ENCODE measurements at places on chromosomes 12 and 14.

GRCh38 chr12:107914460-107914977 is 140.0 kb downstream of the ASCL4 start:
- no peak for DNase-seq

DNA sequence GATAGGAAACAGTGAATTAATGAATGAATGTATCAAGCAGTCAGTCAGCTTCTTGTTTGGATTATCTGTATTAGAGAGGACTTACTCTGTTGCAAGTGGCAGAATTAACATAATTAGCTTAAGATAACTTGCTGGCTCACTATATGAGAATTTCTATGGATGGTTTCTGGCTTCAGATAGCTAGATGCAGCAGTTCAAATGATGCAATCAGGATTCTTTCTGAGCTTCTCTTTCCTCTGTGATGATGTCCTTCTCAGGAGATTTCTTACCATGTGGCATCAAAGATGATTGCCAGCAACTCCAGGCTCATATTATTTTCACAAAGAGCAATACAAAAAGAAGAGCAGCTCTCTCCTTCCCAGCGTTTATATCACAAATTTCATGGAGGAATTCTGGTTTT is 30.7 kb downstream of the FRMD6 start:
- DNase-seq, result no peak

GRCh38 chr12:42691991-42692557 is 102.5 kb upstream of the PRICKLE1 start:
- no peak for DNase-seq

GRCh38 chr12:47079981-47080724 is 394 bp upstream of the AMIGO2 start:
- DNase-seq, result no peak

- DNase-seq, result no peak
Observed at GRCh38 chr12:95718772-95719171, 71.8 kb downstream of the NTN4 start.

DNA sequence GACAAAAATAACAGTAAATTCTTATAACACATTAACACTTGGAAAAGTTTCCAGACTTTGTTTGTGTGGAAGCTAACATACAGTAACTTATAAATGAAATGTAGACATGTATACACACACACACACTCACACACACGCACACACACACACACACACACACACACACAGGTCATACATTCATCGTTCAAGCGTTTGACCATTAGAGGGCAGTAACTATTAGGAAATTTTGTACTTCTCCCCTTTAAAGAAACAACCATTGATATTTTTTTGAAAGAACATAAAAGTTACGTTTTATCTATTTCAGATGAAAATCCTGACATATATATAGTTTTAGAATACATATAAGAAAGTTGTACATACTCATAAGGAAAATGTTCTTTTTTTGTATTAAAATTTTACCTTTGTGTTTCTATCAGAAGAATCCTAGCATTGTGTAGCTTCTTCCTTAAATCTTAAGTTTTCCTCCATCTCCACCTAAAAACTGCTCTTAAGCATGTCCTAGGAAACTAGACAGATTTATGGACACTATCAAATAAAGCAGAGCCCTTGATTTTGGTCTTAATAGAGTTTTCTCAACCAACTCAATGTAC is 29.0 kb downstream of the PTPRQ start:
- DNase-seq, result peak; percentile 9

- DNase-seq, result no peak
Observed at GRCh38 chr14:88848571-88848970, 24.1 kb downstream of the TTC8 start.

DNA sequence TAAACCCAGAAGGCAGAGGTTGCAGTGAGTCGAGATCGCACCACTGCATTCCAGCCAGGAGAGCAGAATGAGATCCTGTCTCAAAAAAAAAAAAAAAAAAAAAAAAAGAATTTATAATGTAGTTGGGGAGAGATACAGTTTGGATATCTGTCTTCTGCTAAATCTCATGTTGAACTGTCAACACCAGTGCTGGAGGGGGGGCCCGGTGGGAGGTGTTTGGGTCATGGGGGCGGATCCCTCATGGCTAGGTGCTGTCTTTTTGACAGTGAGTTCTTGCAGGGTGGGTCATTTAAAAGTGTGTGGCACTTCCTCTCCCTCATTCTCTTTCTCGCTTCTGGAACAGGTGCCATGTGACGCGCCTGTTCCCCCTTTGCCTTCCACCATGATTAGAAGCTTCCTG is 32.8 kb downstream of the CLIP1 start:
- DNase-seq, result no peak

DNA sequence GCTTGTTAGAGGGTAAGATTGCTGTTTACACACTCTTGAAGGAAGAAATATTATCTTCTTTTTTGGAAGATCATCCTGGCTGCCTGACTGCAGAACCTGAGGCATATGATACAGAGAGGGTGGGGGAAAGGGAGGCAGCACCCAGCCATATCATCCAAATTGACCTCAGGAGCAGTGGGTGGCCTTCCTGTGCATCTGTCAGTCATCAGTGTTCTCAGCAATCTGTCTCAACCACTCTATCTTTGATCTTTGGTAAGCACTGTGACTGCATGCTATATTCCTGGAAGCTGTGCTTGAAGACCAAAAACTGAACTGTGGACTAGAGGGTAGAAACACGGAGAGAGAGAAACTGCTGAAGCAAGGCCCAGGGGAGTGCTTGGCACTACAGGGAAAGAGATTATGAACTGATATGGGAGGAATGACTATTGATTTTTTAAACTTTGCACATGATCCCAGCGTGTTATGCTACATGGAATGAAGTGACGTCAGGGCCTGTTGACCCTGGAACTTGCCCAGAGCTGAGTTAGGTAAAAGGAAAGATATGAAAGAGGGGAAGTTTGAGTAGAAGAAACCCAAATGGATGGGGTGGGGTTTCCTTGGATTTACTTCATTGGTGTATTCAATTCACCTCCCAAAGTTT is 171.5 kb downstream of the ASCL1 start:
- DNase-seq, result no peak

DNA sequence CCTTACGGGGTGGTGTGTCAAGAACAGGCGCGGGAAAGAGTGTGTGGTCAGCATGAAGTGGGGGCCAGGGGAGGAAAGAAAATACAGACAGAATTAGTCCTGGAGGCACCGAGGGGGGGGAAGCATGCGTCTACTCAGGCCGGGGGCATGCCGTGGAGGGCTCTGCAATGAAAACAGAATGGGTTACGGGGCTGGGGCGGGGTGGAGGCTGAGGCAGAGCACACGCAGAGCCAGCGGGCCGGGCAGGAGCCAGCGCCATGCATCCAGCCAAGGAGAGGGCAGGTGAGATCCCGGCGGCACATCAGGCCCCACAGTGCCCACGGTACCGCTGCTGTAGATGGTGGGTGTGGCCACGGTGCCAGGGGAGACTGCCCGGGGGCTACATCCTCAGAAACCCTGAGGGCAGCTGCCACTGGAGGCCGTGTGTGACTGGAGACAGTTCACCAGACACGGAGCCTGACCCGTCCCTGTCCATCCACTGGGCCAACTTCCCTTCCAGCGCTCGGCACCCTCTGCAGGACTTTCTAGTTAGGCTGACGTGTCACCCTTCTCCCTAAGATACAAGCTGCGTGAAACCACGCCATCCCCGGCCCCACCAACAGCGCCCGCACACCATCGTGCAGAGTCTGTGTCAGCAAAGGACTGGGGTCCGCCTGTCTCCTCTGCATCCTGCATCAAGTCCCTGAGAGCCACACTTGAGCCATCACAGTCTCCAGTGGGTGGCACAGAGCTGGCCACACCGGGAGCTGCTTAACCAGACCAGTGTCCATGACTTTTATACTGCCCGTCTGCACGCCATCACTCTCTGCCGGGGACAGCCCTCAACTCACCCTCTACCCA is 87.4 kb downstream of the PIWIL1 start:
- no peak for DNase-seq

DNA sequence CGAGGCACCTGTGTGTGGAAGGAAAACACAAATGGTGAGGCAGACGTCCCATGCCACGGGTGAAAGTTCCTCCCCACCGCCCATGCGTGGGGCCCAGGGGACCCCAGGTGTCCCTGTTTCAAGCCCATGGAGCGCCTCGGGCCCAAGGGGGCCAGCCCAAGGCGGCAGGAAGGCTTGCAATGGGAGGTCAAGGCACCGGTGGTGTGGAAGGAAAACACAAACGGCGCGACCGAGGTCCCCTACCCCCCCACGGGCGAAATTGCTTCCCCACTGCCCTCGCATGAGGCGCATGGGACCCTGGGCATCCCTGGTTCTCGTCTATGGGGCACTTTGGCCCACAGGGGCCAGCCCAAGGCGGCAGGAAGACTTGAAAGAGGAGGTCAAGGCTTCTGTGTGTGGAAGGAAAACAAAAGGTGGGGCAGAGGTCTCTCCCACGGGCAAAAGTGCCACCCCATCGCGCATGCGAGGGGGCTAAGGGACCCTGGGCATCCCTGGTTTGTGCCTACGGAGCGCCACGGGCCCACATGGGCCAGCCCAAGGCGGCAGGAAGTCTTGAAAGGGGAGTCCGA is 379.4 kb downstream of the ALG10 start:
- DNase-seq, result no peak

DNA sequence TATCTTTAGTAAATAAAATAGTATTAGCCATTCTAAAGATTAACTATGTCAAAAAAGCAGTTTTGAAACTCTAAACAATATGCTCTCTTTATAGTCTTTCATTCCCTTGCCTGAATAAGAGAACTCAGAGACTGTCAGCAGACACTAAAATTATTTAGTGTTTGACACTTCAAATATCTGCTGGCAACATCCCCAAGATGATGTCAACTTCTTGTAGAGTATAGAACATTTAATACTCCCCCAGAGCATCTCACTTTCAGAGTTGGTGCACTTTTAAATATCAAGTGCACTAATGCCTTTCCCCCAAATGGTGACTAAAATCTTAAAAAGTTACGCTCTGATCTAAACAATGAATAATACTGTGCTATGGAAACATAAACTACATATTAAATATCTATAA is 374.9 kb downstream of the SLC6A15 start:
- no peak for DNase-seq

GRCh38 chr12:102372087-102372486 is 108.3 kb downstream of the IGF1 start:
- no peak for DNase-seq

DNA sequence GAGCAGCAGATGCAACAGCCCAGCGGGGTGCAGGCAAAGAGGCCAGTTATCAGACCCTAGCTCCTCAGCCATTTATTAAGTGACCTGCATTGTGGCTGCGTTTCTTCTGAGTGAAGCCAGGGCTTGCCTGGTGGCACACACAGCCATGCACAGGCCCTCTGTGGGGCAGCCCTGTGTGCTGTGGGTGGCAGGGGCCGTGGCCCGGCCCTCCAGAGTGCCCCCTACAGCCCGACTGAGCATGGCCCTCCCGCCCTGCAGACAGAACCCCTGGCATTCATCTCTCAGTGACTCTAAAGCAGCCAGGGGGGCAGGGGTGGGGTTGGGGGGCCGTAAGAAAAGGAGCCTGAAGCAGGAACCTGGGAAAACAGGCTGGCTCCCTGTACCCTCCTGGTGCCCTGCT is 226.0 kb upstream of the PWP1 start:
- no peak for DNase-seq

DNA sequence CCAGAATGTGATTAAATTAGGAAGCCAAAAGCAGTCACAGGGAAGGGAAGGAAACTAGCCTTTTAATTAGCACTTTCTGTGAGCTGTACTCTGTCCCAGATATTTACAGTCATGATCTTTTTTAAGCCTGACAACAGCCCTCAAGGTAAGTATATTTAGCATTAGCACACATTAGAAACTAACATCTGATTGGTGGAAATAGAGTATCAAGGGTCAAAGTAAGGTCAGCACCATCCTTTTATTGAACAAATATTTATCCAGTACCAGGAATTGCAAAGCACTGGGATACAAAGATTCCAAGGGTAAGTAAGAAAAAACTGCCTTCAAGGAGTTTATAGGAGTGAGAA is 28.2 kb downstream of the RPGRIP1 start:
- no peak for DNase-seq

DNA sequence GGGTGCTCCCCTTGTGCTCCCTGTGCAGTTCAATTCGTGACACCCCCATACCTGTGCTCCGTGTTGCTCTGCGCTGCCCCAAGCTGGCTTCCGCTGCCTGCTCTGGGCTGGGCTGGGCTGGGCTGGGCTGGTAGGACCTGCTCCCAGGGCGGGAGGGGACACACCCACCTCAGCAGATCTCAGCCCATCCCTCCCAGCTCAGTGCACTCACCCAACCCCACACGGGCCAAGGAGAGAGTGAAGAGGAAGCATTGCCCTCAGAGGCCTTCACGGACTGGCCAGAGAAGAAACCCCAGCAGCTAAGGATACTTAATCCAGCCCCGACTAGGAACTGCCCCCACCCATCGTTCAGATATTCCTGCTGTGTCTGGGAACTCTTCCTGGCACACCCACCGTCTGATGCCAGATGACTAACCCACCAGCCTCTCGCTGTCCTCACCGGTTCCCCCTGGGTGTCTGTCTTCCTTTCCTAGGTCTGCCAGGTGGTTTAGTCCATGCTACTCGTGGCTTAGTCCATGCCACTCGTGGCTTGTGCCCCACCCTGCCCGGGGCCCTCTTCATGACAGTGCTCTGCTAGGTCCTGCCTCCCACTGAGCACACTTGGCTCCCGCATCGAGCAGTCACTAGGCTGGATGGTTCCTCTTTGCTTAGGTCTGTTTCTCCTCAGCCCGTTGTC is at the start of gene LPAR5:
TSS of gene LPAR5 (minus strand) at position 104 of the 676 bp plus-strand sequence. CDS start 14,711 bp downstream, outside the sequence.
- no peak for DNase-seq

GRCh38 chr12:83664650-83665049 is 977.9 kb downstream of the TMTC2 start:
- peak; percentile 48 for DNase-seq

GRCh38 chr14:51305751-51306150 is 65.7 kb downstream of the TMX1 start:
- DNase-seq, result no peak

GRCh38 chr14:91257328-91258010 is 13.0 kb upstream of the GPR68 start:
- DNase-seq, result no peak

DNA sequence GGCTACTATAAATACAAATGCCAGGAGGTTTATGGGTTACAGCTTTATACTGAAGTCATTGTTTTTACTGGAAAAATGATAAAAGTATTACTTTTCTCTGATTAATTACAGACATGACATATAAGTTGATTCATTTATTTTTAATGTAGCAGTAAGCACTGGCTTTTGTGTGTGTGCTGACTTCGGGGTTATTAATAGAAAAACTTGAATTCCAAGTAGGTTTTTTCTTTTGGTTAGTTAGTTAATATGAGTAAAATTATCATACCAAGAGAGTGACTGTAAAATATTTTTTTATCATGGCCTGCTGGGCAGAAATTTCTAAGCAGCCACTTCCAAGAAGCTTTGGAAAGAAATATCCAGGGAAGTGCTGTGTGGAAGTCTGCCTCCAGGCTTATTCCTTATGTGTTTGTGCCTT is 56.4 kb downstream of the IFT81 start:
- DNase-seq, result no peak

DNA sequence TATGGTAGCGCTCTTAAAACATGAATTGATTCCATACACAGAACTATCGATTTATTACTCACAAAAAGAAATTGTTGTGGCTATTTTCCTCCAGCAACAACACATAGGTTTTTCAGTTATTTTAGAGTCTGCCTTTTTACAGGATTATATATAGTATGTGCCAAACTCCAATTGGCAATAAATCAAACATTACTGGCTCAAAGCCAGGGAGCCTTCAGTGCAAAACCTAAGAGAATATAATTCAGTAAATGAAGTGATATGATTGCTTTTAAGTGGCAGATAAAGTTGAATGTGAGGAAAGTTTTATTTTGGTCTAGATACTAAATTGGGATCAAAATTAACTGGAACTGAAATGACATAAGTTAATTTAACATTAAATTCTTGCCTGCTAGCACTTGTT is 234.8 kb downstream of the PIK3C2G start:
- DNase-seq, result no peak

GRCh38 chr12:25074954-25075353 is 120.0 kb downstream of the DNAI7 start:
- DNase-seq, result no peak

GRCh38 chr12:100399095-100399494 is 42.2 kb downstream of the SLC17A8 start:
- no peak for DNase-seq

Measured in NCI-H187 (cell line).